Immature natural killer cell (primary cell): ENCODE measurements at places on chromosomes 2 and 18. TPM values are rescaled to one million over a fixed set of nuclear protein-coding genes. Genes with fewer than 3 reads are reported as not detected.

The LIMS4 gene
- 2.5 TPM for polyA plus RNA-seq

The FBXO15 gene
- 0.44 TPM for polyA plus RNA-seq

The ITPRIPL1 gene
- polyA plus RNA-seq: 39.1 TPM

The SYT4 gene
- not detected for polyA plus RNA-seq

The TAF1B gene
- 8.7 TPM for polyA plus RNA-seq

DNA sequence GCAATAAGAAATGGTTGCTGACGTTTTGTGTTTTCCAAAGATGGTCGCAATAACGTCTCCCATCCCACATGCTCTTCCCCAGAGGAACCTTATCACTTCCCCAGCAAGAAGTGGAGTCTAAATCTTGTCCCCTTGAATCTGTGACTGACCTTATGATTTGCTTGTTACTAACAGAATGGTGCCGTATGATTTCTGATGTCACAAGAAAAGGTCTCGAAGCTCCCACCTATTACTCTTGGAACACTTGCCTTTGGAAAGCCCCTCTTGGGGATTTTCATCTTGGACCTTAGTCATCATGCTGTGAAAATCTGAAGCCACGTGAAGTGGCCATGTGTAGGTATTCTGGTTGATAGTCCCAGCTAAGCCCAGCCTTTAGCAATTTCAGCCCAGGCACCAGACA lies 86.2 kb upstream of the GLS start:
- no peak overlapping the region for H3K4me3 ChIP-seq
- no peaks in the 10 kb centered on the region for H3K36me3 ChIP-seq
- no peaks in the 10 kb centered on the region for H3K27me3 ChIP-seq
- no peak overlapping the region for H3K27ac ChIP-seq

DNA sequence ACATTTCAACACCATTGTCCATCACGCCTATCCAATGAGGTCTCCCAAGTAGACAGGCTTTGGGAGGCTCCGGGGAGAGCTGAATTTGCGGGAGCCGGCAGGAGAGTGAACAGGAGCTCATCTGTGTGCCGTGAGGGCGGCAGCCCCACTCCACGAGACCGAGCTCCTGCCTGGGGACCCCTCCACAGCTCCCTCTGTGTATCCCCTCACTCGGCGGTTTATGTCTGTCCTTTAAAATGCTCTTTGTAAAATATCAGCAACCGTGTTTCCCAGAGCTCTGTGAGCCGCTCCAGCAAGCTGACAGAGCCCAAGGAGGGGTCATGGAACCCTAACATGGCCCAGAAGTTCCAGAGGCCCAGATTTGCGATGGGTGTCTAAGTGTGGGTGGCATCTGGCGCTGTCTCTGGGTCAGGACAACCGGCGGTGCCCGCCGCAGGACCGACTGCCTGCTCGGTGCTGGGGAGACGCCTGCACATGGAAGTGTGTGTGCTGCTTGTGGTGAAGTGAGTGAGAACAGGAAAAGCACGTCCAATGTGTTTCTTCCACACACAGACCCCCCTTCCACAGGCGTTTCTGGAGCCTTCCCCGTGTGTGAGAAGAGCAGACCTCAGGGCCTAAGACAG lies 34.8 kb downstream of the SLC66A2 start:
- H3K36me3 ChIP-seq: peaks cover 21% of the 10 kb centered on the region
- H3K27ac ChIP-seq: no peak overlapping the region
- H3K27me3 ChIP-seq: peaks cover 3% of the 10 kb centered on the region
- no peak overlapping the region for H3K4me3 ChIP-seq

DNA sequence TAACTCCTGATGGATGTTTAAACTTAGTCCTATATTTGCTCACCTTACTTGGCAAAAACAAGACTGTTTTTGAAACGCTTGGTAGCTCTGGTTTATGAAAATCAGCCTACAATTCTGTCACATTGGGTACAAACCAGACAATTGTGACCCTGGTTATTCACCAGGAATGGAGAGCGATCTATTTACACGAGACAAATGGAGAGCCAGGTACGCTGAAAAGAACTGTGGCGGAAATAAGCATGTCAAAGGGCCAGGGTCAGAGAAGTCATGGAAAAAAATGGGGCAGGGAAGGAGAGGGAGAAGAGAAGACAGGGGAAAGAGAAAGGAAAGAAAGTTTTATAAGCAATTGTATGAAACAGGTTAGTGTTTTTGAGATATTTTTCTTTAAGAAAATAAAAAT lies 119.5 kb upstream of the ZFP36L2 start:
- no peak for DNase-seq
- peaks cover 12% of the 10 kb centered on the region for H3K36me3 ChIP-seq
- no peaks in the 10 kb centered on the region for H3K27me3 ChIP-seq

- no peak for DNase-seq
- peaks cover 31% of the 10 kb centered on the region for H3K36me3 ChIP-seq
- peaks cover 14% of the 10 kb centered on the region for H3K27me3 ChIP-seq
- H3K27ac ChIP-seq: no peak overlapping the region
These were observed 243.0 kb downstream of the HDAC4 start for GRCh38 chr2:239157771-239158170.

- no peak overlapping the region for H3K27ac ChIP-seq
- DNase-seq: no peak
- H3K4me3 ChIP-seq: no peak overlapping the region
- H3K4me1 ChIP-seq: no peaks in the 10 kb centered on the region
- H3K36me3 ChIP-seq: no peaks in the 10 kb centered on the region
These were observed 82.4 kb upstream of the PHLPP1 start for GRCh38 chr18:62632788-62633455.
